ENCODE measurements at places on chromosomes 5 and 9. TPM values are rescaled to one million over a fixed set of nuclear protein-coding genes. Genes with fewer than 3 reads are reported as not detected.
A peak's percentile ranks its signal among the peaks of the same experiment; 100 is the strongest.

LRRTM2 gene
- total RNA-seq, result not detected

- peaks cover 2% of the 10 kb centered on the region for H3K36me3 ChIP-seq
- no peaks in the 10 kb centered on the region for H3K27me3 ChIP-seq
- no peak overlapping the region for H3K4me3 ChIP-seq
- H3K4me1 ChIP-seq, result peaks cover 17% of the 10 kb centered on the region
- DNase-seq, result no peak
Measured at GRCh38 chr5:154284433-154284832, 93.9 kb downstream of the GALNT10 start.

- H3K4me3 ChIP-seq, result no peak overlapping the region
- H3K36me3 ChIP-seq, result no peaks in the 10 kb centered on the region
- no peak overlapping the region for H3K27ac ChIP-seq
Measured at GRCh38 chr5:97049175-97049574, 93.2 kb downstream of the LIX1 start.

PANK3 gene
- total RNA-seq, result 59.6 TPM

GRCh38 chr5:94621763-94622162, 3.3 kb downstream of the SLF1 start:
- no peak for DNase-seq
- H3K4me1 ChIP-seq, result peaks cover 28% of the 10 kb centered on the region
- no peaks in the 10 kb centered on the region for H3K27me3 ChIP-seq
- no peak overlapping the region for H3K4me3 ChIP-seq
- peaks cover 4% of the 10 kb centered on the region for H3K36me3 ChIP-seq

DNA sequence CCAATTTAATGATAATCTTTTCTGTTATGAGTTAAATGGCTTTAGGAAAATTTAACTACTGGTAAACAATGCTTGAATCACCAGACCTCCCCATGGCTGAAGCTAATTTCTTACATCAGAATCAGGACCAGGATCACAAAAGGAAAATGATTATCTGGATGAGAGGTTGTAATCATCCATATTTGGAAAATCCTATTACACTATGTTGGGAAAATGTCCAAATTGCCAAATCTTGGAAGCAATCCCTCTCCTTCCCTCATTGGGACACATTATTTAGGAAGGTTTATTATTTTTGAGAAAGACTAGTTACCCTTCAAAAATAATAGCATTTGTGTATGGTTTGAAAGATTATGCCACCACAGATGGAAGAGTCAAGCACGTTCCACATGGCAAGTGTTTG, 130.7 kb upstream of the MINAR2 start:
- H3K4me3 ChIP-seq, result no peak overlapping the region
- no peaks in the 10 kb centered on the region for H3K36me3 ChIP-seq

DNA sequence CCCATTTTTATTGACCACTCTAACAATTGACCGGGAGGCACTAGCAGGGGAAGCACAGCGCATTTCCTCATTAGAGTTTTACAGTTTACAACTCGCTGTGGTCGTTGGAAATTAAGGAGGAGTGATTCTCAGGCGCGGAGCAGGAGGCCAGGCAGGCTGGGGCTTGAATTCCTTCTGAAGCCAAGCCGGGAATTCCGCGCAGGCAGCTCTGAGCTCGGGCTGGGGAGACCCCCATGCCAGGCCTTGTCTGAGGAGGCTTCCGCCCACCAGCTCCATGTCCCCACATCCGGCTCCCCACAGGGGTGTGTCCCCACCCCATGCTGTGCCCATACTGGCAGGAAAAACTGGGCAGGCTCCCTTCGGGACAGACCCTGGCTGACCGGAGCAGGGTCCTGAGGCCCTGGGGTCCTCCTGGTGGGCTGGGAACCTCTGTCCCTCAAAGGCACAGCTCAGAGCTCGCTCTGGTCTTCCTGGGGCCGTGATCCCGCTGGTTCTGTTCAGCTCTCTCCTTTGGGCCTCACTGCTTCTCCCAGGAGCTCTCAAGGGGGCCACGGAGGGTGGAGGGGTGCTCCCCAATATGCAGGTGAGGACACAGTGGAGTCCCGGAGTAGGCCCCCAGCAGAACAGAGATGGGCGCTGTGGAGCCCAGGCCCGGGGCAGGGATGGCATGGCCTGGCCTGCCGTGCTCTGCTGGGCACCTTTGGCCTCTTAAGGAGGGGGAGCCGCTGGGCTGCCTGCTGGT, 1.3 kb upstream of the NRARP start:
- DNase-seq, result no peak
- H3K27ac ChIP-seq, result no peak overlapping the region
- H3K36me3 ChIP-seq, result no peaks in the 10 kb centered on the region
- H3K4me1 ChIP-seq, result peaks cover 17% of the 10 kb centered on the region

GRCh38 chr5:114612406-114612805, 250.5 kb downstream of the KCNN2 start:
- DNase-seq, result no peak
- no peak overlapping the region for H3K4me3 ChIP-seq
- no peaks in the 10 kb centered on the region for H3K4me1 ChIP-seq
- no peak overlapping the region for H3K27ac ChIP-seq

DNA sequence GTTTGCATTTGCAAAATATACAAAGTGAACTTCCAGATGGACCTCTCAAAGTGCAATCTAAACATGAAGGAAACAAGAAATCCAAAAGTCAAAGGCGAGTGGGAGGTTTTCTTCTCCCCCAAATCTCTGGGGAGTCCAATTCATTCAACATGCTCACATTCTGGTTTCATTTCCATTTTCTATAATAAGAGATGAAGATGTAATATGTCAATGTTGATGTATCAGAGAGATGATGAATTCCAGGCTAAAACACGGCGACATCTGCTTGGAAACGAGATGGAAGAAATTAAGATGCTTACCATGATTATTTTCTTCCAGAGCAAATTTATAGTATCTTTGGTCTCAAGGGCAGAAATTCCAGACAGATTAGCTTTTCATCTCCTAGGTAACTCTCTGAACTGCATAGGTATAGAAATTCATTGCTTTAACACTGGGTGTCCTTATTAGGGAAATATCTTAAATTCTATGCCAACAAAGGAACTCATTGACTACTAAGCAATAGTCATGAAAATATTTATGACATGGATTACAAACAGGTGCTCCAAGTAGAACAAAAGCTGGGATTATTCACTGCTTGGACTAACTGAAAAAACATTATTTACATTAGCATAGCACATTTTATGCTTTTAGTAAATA, 287.9 kb downstream of the SEC61B start:
- no peaks in the 10 kb centered on the region for H3K27me3 ChIP-seq
- no peak for DNase-seq
- H3K36me3 ChIP-seq, result no peaks in the 10 kb centered on the region
- no peak overlapping the region for H3K4me3 ChIP-seq
- H3K27ac ChIP-seq, result no peak overlapping the region

DNA sequence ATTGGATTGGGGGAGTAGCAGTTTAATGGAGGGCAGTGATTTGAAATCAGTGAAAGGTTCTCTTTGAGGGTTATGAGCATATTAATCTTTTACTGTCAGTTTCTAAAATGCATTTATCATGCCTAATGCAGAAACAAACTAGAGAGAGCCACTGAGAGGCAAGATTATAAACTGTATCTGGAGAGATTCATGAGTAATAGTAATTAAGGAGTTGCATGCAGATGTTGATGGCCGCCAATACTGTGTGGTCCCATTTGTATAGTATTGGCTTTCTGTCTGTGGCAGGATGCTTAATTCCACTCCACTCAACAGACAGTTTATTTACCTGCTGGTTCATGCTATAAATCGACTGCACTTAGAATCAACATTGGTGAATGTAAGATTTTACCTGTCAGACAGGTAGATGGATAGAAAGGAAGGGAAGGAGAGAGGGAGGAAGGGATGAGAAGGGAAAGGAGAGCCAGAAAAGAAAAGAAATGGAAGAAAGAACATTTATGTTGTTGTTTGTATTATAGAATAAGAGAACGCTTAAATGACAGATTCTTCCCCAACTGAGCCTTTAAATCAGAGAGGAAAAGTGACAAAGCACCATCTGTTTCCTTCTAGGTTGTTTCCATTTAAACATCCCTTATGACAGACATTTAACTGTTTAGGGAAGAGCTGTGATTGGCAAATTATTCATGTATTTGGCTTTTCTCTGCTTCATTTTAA, 146.5 kb downstream of the PAM start:
- H3K27me3 ChIP-seq, result no peaks in the 10 kb centered on the region
- H3K4me1 ChIP-seq, result no peaks in the 10 kb centered on the region
- no peak overlapping the region for H3K27ac ChIP-seq

- H3K4me3 ChIP-seq, result no peak overlapping the region
- H3K27ac ChIP-seq, result no peak overlapping the region
- peaks cover 6% of the 10 kb centered on the region for H3K4me1 ChIP-seq
- H3K36me3 ChIP-seq, result peaks cover 2% of the 10 kb centered on the region
Measured at GRCh38 chr5:108315829-108316228, 66.1 kb downstream of the FBXL17 start.

- no peaks in the 10 kb centered on the region for H3K27me3 ChIP-seq
- H3K4me3 ChIP-seq, result peak within 1 kb of the TSS; percentile 98
- H3K4me1 ChIP-seq, result peaks cover 34% of the 10 kb centered on the region
- peak within 1 kb of the TSS; percentile 87 for H3K27ac ChIP-seq
- DNase-seq, result peak; percentile 66
- peaks cover 18% of the 10 kb centered on the region for H3K36me3 ChIP-seq
Measured at GRCh38 chr5:74865804-74866595, at the start of gene FAM169A. FAM169A (minus strand) TSS chr5:74866387; CDS start chr5:74841676, 24,711 bp downstream.

DNA sequence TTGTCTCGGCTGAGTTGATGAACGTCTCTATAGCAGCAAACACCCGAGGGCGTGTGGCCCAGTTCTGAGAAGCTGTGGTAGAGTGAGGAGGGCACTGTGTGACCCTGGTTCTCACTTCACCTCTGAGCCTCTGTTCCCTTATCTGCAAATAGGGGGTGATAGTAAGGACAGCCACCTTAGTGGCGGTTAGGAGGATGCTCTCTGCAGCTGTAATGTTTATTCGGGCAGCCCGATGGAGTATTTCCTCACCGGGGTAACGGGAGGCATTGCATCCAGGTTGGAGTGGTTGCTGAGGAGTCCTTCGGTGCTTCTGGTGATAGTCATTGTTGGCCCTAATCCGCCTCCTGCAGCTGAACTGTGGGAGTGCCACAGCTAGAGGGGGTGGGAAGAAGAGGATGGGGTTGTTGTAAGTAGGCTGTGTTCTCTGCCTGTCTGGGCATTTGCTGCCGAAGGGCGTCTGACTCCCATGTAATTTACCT, 13.9 kb downstream of the PRRC2B start:
- H3K27ac ChIP-seq, result peak overlapping the region; percentile 73
- peaks cover 79% of the 10 kb centered on the region for H3K4me1 ChIP-seq
- peaks cover 18% of the 10 kb centered on the region for H3K36me3 ChIP-seq
- no peak for DNase-seq
- no peaks in the 10 kb centered on the region for H3K27me3 ChIP-seq

DNA sequence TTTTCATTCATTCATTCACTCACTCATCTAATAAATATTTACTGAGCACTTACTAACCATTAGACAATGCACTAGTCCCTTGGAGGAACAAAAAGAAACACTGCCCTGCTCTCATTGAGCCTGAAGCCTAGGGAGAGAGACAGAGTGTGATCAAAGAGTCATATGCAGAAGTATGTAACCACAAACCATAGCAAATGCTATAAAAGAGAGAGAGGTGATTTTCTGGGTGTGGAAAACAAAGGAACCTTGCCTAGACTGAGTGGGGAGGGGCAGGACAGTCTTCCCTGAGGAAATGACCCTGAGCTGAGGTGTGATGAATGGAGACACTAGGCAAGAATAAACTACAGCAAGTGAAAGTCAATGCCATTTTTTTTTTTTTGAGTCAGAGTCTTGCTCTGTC, 10.8 kb upstream of the ADRA1B start:
- no peak for DNase-seq
- peaks cover 9% of the 10 kb centered on the region for H3K4me1 ChIP-seq
- H3K27me3 ChIP-seq, result peaks cover 11% of the 10 kb centered on the region
- H3K4me3 ChIP-seq, result no peak overlapping the region

- peak overlapping the region; percentile 89 for H3K4me3 ChIP-seq
- DNase-seq, result peak; percentile 53
- peaks cover 40% of the 10 kb centered on the region for H3K36me3 ChIP-seq
Measured at GRCh38 chr9:89496645-89497256, 1.2 kb downstream of the SEMA4D start.

GRCh38 chr5:157862183-157862851, 3.4 kb upstream of the CLINT1 start:
- no peaks in the 10 kb centered on the region for H3K27me3 ChIP-seq
- no peak for DNase-seq
- H3K4me3 ChIP-seq, result no peak overlapping the region
- peaks cover 1% of the 10 kb centered on the region for H3K36me3 ChIP-seq

- H3K4me3 ChIP-seq, result peak overlapping the region; percentile 38
- H3K27me3 ChIP-seq, result no peaks in the 10 kb centered on the region
- peak overlapping the region; percentile 95 for H3K27ac ChIP-seq
- peaks cover 71% of the 10 kb centered on the region for H3K4me1 ChIP-seq
Measured at GRCh38 chr9:131668439-131669268, 71.2 kb downstream of the RAPGEF1 start.

DNA sequence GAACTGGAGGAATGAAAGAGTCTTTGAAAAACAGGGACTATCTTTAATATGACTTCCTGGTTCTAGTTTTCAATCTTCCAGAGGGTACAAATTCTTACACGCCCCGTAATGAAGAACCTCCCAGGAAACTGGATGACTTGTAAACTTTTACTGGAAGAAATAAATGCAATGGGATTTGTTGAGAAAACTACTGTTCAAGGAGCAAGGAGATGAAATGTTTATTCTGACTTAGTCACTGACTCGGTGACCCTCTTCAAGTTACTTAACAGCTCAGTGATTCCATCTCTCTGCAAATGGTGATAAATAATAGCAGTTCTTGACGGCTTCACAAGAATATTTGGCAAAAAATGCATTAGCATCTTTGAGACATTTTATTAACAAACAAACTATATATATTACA, 858.6 kb downstream of the PTPRD start:
- no peak overlapping the region for H3K27ac ChIP-seq
- H3K4me3 ChIP-seq, result no peak overlapping the region
- no peaks in the 10 kb centered on the region for H3K27me3 ChIP-seq
- H3K36me3 ChIP-seq, result no peaks in the 10 kb centered on the region

GRCh38 chr5:124460642-124461041, 285.8 kb downstream of the ZNF608 start:
- peaks cover 10% of the 10 kb centered on the region for H3K27me3 ChIP-seq
- no peak overlapping the region for H3K27ac ChIP-seq
- H3K4me1 ChIP-seq, result peaks cover 1% of the 10 kb centered on the region
- H3K36me3 ChIP-seq, result no peaks in the 10 kb centered on the region

- no peaks in the 10 kb centered on the region for H3K27me3 ChIP-seq
- no peaks in the 10 kb centered on the region for H3K36me3 ChIP-seq
- peak; percentile 10 for DNase-seq
- peak overlapping the region; percentile 99 for H3K27ac ChIP-seq
- H3K4me1 ChIP-seq, result peaks cover 57% of the 10 kb centered on the region
Measured at GRCh38 chr5:132498152-132498551, 7.6 kb upstream of the IRF1 start.

DNA sequence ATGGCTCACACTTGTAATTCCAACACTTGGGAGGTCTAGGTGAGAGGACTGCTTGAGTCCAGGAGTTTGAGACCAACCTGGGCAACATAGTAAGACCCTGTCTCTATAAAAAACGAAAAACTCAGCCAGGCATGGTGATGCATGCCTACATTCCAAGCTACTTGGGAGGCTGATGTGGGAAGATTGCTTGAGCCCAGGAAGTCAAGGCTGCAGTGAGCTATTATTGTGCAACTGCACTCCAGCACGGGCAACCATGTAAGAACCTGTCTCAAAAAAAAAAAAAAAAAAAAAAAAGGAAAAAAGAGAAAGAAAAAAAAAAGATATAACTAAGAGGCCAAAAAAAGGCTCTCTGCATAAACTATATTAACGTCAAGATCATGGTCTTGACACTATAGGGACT, 27.3 kb downstream of the GIN1 start:
- no peaks in the 10 kb centered on the region for H3K27me3 ChIP-seq
- H3K27ac ChIP-seq, result no peak overlapping the region
- H3K4me3 ChIP-seq, result no peak overlapping the region
- peaks cover 39% of the 10 kb centered on the region for H3K36me3 ChIP-seq
- no peaks in the 10 kb centered on the region for H3K4me1 ChIP-seq

SHC3 gene
- not detected for total RNA-seq

- H3K4me1 ChIP-seq, result no peaks in the 10 kb centered on the region
- H3K36me3 ChIP-seq, result no peaks in the 10 kb centered on the region
- no peak for DNase-seq
- peaks cover 6% of the 10 kb centered on the region for H3K27me3 ChIP-seq
Measured at GRCh38 chr9:93776256-93776655, 178.9 kb downstream of the BARX1 start.
